ENCODE measurements at places on chromosomes 2 and 18.

DNA sequence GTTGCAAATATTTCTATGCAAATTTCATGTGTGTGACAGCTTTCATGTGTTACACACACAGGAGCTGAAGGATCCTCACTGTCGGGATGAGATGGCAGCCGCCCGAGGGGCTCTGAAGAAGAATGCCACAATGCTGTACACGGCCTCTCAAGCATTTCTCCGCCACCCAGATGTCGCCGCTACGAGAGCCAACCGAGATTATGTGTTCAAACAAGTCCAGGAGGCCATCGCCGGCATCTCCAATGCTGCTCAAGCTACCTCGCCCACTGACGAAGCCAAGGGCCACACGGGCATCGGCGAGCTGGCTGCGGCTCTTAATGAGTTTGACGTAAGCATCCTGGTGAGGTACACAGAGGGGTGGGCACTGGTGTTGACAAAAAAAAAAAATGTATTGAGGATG, 361.2 kb downstream of the CTNNA2 start:
- DNase-seq, result no peak

GRCh38 chr2:2039826-2040225, 291.2 kb downstream of the MYT1L start:
- DNase-seq, result peak; percentile 80

- DNase-seq, result no peak
Observed at GRCh38 chr18:79754022-79754761, 43.5 kb upstream of the KCNG2 start.

DNA sequence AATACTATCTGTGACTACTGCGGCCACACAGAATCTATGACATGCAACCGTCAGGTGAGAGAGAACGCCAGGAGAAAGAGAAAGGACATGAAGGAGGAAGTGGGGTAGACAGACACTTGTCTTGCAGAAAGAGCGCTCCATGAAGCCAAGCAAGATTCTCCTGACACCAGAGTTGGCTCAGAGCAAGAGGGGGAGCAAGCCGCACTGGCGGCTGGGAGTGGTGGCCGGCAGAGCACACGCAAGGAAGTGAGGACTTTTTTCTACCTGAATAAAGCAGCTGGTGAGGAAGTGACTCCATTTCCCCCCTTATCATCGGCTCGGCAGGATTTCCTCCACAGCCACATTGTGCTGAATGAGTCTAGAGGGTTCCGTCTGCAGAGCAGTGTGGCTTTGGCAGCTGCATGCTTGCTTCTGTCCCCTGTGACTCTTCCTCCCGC, 181.6 kb downstream of the BCL2 start:
- DNase-seq, result no peak

DNA sequence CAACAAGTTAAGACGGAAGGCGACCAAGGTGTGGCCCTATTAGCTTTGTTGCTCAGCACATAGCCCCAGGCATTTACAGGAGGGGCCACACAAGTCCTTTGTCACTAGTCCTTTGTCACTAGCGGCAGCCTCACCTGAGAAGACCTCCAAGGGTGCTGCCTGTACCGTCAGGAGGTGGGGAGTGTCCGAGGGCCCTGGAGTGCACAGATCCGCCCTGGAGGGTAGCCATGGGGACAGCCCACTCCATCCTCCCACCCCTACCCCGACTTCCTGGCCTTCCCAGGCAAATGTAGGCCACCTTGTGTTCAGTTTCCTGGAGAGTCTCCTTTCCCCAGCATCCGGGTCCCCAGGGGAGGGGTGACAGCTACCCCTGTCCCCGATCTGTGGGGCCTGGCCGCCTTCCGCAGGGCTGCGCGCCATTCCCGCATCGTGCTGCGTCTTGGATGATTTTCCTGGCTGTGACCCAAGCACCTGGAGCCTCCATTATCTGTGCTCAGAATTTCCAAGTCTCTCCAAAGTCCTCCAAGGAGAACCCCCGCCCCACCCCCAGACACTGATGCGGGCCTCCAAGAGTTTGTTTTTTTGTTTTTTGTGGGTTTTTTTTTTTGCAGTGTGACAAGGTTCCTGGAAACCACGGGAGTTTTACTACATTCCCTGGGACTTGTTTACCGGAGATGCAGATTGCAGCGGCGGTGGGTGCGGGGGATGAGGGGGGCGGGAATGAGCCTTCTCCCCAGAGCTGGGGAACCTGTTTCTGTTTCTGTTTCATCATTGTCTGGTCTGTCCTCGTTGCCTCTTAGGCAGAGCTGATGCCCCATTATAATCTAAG, 28.6 kb downstream of the TEX44 start:
- no peak for DNase-seq

DNA sequence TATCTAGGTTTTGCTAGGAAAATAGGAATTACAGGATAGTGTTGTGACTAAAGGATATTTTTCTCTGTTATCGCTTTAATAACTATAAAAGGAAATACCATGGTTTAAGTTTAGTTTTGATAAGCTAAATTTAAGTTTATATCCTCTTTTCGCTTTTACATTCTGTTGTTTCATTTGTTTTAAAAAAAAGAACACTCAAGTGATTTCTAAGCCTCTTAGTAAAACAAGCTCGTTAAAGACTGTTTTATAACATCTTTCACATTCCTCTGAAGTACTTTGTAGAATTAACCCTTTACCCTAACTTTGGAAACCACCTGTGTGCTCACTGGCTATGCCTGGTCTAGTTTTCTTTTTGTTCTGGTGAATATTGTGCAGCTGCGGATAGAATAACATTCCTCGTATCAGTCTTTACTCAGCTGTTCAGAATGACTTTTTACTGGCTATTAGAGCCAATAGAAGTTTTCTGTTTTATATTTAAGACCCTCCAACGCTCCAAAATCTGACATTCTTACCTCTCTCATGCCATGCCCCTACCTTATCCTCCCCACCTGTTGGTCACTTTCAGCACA, 183.1 kb downstream of the PTPRM start:
- DNase-seq, result no peak

GRCh38 chr2:163667064-163667887, 68.5 kb downstream of the FIGN start:
- DNase-seq, result no peak

DNA sequence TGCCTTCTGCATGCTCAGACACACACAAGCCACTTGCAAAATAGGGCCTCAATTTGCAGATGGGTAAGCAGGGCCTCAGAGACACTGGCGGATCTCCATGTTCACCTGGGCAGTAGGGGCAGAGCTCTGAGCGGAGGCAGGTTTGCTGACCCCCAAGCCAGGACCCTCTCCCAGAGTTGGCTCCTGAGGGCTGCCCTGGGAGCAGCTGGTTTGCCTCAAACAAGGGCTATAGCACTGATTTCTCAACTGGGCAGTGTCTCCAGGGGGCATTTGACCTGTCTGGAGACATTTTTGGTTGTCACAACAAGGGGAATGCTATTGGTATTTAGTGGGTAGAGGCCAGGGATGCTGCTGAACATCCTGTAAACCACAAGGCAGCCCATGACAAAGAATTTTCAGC, 11.6 kb downstream of the GLI2 start:
- peak; percentile 87 for DNase-seq

GRCh38 chr2:63827749-63828148, 13.9 kb upstream of the UGP2 start:
- no peak for DNase-seq

DNA sequence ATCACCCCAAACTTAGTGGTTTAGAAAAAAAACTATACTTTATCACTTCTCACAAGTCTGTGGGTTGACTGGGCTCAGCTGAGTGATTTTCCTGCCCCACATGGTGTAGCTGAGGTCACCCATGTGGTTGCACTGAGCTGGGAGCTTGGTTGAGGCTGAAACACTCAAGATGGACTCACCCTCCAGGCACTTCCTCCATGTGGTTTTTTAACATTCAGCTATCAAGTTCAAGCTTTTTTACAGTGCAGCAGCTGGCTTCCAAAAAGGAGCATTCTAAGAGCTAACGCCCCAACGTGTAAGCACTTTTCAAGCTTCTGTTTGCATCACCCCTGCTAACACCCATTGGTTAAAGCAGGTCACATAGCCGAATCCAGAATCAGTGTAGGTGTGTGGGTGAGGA, 105.9 kb upstream of the CREB1 start:
- DNase-seq, result no peak

DNA sequence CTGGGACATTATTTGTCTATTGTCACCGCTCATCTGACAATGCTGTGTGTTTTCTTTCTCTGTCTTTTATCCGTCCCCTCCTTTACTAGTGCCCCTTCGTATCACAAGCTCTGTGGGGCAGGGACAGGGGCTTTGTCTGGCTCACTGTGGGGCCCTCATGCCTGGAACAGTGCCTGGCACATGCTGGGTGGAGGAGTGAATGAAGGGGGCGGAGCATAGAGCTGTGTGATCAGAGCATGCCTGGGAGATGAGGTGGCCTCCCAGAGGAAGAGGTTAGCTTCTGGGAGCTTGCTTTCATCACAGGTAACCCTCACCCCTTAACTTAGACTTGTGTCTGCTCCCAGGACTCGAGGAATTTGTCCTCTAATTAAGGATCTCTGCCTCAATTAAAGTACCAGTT, 16.4 kb downstream of the MTCL1 start:
- no peak for DNase-seq

DNA sequence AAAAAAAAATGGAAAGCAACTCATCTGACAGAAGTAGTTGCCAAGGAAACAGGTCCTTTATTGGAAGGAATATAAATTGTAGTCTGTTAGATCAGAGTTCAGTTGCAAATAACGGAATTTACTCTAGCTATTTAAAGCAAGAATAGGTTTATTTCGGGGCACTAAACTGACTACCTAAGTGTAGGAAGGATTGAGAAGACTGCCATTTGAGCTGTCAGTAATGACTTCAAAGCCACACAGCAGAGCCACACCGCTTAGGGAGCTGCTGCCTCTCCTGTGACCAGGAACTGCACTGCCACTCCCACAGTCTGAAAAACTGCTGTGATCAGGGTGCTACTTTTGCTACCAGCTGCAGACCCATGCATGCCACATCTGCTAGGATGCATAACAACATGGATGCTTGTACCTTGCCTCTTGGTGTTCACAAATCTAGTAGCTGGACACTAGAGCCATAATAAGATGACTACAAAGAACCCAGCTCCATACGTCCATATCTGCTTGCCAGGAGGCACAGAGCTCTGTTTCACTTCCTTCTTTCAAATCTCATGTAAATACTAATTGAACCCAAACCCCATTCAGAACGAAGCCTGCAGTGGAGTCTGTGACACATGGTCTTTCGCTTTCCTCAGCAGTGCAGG, 2.2 kb downstream of the DSG2 start:
- no peak for DNase-seq

- DNase-seq, result no peak
Observed at GRCh38 chr18:46712406-46712805, 44.4 kb downstream of the ST8SIA5 start.

- DNase-seq, result no peak
Observed at GRCh38 chr18:38648179-38648578, 1082.6 kb upstream of the CELF4 start.

- no peak for DNase-seq
Observed at GRCh38 chr2:186868344-186868743, 19.4 kb upstream of the ZSWIM2 start.

GRCh38 chr18:29361843-29362242, 1184.9 kb upstream of the CDH2 start:
- DNase-seq, result no peak

- no peak for DNase-seq
Observed at GRCh38 chr2:70751881-70752280, 16.1 kb downstream of the ADD2 start.

DNA sequence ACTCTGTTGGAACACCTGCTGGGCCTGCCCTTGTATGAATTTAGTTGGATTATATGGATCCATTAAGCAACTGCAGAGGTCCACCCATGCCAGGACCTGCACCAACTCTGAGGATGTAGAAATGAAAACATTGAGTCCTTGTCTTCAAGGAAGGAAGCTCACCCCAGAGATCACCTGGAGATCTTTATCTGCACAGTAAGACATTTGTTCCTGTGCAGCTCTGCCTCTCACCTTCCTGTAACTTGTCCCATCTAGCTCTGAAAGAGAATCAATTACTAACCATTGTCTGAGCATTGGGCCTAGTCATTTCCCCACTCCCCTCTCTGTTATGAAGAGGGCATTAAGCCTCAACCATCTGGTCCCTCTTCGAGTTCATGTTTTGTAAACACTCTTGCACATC, 105.2 kb upstream of the YWHAQ start:
- DNase-seq, result no peak

- DNase-seq, result peak; percentile 89
Observed at GRCh38 chr2:238835726-238836301, 12.1 kb upstream of the TWIST2 start.

- no peak for DNase-seq
Observed at GRCh38 chr2:232668805-232669444, 28.2 kb upstream of the GIGYF2 start.

DNA sequence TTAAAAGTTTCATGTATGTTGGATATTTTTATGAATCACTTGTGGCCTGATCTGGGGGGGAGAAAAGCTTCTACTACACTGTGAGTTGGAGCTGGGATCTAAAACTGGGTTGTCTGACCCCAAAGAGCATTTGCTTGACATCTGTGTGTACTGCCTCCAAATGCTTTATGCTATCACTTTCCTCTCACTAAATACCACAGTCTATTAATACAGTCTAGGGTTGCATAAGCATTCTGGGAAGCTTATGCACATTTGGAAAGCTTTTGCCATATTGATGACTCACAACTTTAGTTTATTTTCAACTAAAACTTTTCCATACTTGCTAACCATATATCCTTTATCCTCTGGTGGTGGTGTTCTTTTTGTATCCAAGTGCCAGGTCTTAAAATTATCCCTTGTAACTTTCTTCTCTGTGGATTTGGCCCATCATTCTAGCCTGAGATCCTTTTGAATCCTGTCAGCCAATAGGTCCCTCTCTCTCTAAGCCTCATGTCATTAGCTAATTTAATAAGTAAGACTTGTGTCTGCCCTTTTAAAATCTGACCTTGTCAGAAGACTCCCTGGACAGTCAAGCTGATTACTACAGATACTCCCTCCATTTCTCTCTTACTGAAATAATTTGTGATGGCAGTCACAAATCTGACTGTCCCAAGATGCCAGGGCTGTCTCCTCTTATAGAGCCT, 72.7 kb downstream of the NXPH2 start:
- no peak for DNase-seq

- DNase-seq, result peak; percentile 55
Observed at GRCh38 chr2:236216711-236217110, 47.5 kb downstream of the ASB18 start.

- DNase-seq, result no peak
Observed at GRCh38 chr2:184558713-184559464, 39.4 kb upstream of the ZNF804A start.

GRCh38 chr2:27889774-27890145, 427 bp downstream of the RBKS start:
- no peak for DNase-seq

DNA sequence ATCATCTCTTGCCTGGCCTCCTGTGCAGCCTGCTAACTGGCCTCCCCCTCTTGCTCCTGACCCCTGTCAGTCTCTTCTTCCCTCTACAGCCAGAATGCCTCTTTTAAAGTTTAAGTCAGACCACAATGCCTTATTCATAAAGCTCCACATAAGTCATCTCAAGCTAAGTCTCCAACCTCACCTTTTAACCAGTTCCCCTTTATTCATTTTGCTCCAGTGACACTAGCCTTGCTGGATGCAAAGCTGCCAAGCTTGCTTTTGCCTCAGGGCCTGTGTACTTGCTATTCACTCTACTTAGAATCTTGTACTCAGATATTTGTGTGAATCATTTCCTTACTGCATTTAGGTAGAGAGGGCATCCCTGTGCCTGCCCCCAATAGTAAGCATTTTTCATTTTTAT, 180.9 kb downstream of the PDE1A start:
- no peak for DNase-seq
